Neural crest cell (in vitro differentiated cells): ENCODE measurements at places on chromosomes 1 and 21. TPM values are rescaled to one million over a fixed set of nuclear protein-coding genes. Genes with fewer than 3 reads are reported as not detected.

DNA sequence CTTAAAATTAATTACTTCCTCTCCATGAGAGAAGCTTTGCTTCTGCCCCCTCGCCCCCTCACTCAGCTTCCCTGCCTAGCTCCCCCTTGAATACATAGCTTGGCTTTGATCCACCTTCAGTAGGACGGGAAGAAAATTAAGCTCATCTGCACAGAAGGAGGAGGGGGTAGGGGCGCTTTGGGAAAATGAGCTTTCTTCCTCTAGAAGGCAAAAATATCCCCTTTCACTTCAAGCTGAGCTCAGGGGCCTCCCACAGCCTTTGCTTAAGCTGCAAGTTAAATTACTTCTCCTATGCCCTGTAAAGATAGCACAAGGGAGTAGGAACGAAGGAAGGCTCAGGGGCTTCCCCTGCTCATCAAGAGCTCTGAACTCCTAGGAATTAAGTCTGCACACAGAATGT, 65.2 kb upstream of the GOLT1A start:
- no peak for DNase-seq

- no peak for DNase-seq
These were observed 46.2 kb downstream of the URB2 start for GRCh38 chr1:229672246-229672645.

- no peak for DNase-seq
These were observed 183.6 kb downstream of the FOXD2 start for GRCh38 chr1:47621483-47621882.

DNA sequence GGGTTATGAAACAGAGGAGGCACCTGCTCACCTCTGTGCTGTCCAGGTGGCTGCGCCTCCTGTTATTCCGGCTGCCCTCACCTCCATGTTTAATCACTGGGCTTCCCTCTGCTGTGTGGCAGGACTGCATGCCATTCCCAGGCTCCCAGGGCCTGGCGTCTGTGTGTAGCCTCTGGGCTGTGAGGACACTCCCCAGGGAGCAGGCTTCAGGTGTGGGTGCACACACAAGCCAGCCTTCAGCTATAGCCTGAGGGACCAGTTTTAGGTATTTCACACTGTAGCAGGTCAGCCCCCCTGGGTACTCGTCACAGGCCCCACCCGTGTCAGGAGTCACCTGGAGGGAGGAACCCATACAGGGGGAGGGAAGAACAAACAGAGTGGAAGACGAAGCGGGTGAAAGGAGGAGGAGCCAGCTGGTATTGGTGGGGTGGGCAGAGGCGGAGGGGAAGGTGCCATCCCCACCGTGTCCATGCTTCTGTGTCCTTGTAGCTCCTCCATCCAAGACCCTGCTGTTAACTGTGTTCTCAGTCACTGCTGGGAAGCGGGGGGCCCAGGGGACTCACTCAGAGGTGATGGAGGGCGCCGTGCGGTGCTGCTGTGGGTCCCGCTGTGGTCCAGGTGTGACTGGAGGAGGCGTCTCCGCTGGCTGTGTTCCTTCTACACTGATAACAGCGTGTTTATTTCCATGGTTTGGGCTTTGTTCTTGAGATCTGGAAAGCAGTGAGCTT, 158.6 kb downstream of the PGBD5 start:
- DNase-seq: no peak

- DNase-seq: no peak
These were observed 19.8 kb upstream of the HSPG2 start for GRCh38 chr1:21956720-21957552.

- no peak for DNase-seq
These were observed 18.9 kb upstream of the BTG2 start for GRCh38 chr1:203286161-203286984.

- DNase-seq: no peak
These were observed 336.0 kb upstream of the NR5A2 start for GRCh38 chr1:199691540-199691939.

PLA2G2C gene
- not detected in 2 replicates for total RNA-seq

TSPAN1 gene
- total RNA-seq: not detected in 2 replicates

PRELP gene
- total RNA-seq: 2.9 and 3.4 TPM in 2 replicates

DIO1 gene
- total RNA-seq: not detected in 2 replicates
